ENCODE measurements at places on chromosomes 3 and 15.

DNA sequence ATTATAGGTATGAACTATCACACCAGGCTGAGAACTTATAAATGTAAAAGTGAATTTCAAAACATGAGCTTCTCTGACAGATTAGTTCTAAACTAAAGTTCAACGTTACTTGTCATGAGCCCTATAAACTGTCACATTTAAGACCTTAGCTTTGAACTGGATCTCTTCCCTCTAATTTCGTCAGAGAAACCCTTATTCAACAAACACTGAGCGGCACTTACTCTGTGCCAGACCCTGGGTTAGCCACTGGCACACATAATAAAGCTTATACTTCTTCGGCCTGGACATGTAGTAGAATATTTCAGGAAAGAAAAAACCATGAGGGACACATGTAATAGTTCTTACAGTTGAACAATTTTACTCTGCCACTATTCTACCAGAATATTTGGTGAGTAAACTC lies 5.6 kb downstream of the PCYT1A start:
- DNase-seq, result no peak

DNA sequence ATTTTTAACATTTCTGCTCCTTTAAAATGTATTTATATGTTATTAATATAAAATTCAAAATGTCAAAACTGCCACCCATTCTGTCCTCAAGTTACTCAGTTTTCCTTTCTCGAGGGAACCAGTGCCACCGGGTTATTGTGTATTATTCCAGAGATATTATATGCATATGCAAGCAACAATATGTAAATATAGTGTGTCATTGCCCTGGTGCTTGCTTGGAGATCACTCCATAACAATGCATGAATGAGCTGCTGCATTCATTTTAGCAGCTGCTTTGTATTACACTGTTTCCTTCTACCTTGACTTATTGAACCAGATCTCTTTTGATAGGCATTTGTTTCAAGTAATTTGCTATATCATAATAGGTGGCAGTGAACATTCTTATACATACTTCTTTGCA lies 509.1 kb downstream of the MCTP2 start:
- DNase-seq, result no peak

GRCh38 chr3:141348837-141349236 lies 19.5 kb upstream of the ZBTB38 start:
- DNase-seq, result no peak

GRCh38 chr15:93231261-93231925 lies 142.4 kb upstream of the RGMA start:
- DNase-seq, result no peak

- no peak for DNase-seq
These were observed 55.1 kb downstream of the CBLB start for GRCh38 chr3:105813710-105814109.
